Stimulated activated CD8-positive, alpha-beta memory T cell treated with anti-CD3 and anti-CD28 coated beads, Interleukin-4, amount 100 ng/mL, for 4 hours (primary cell): ENCODE measurements at places on chromosomes 1 and 21.

GRCh38 chr1:8427493-8427892 is 109.6 kb downstream of the SLC45A1 start:
- no peak for DNase-seq

- no peak for DNase-seq
Observed at GRCh38 chr1:7942214-7942921, 1.7 kb upstream of the TNFRSF9 start.

DNA sequence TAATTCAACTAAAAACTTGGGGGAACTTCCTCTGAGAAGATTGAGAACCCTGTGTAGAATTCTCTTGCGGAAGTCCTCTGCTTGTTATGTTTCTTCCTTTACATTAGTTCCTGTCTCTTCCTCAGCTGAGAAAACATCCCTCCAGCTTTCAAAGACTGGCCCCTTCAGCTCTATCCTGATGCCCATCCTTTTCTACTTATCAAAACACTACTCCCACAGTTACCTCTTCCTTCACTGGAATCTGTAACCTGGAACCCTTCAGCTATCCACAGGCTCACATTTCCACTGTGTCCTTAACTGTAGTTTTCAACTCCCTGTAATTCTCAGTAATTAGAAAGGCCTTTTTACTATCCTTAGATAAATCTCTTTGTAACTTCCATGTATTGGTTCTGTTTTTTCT is 6.0 kb upstream of the DEDD start:
- no peak for DNase-seq

GRCh38 chr1:242754125-242754524 is 229.6 kb upstream of the PLD5 start:
- no peak for DNase-seq

DNA sequence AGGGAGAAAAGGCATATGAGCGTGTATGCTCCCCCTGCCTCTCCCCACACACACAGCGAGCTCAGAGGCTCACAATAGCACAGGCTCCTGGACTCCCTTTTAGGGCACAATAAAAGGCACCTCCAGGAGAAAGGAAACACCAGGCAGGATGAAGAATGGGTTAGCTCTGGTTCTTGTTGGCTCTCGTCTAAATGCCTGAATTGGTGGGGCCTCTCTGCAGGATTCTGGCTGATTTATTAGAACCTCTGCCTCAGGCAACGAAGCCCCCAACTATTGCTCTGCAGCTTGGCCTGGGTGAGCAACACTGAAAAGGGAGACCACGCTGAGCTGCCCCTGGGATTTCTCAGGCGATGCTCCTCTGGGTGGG is 590.9 kb upstream of the PLXNA2 start:
- DNase-seq, result no peak

DNA sequence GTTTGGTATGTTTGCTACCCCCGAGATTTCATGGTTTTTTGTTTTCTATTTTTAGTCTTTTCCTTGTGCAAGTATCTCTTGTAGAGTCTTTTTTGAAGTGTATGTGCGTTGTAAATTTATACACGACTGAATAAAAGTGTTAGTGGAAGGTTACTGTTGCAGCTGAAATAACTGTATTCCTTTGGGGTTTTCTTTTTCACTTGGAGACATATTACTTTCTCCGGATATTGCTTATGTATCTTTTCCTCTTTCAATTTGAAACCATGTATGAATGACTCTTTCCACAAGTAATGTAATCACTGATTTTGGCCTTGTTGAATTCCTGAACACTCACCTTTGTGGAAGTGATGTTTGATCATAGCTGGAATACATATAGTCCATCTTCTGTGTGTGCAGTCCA is 956 bp downstream of the URB2 start:
- DNase-seq, result no peak

- no peak for DNase-seq
Observed at GRCh38 chr21:17527711-17528110, 14.9 kb downstream of the CXADR start.

GRCh38 chr1:176949033-176949662 is 215.4 kb downstream of the ASTN1 start:
- no peak for DNase-seq

DNA sequence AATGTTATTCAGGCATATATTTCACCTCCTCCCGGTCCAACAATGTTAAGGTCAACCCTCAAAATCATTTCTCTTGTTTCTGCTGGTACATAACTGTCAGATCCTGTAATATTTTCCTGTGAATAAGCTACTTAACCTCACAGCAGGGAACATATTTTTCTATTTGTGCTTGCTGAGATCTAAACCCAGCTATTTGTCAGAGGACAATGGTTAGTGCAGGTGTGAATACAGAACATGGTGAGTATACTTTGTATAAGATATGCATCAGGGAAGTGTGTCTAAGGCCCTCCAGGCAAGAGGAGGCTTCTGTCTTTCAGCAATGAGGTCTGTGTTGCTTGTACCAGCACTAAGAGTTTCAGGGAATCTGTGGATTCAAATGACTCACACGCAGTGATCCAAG is 970.6 kb downstream of the NCAM2 start:
- DNase-seq, result no peak

- no peak for DNase-seq
Observed at GRCh38 chr1:151993084-151993733, 450 bp downstream of the S100A10 start.

GRCh38 chr1:153506831-153507413 is 28.9 kb downstream of the S100A6 start:
- no peak for DNase-seq

- DNase-seq, result no peak
Observed at GRCh38 chr1:96721053-96721415, 550 bp upstream of the PTBP2 start.

DNA sequence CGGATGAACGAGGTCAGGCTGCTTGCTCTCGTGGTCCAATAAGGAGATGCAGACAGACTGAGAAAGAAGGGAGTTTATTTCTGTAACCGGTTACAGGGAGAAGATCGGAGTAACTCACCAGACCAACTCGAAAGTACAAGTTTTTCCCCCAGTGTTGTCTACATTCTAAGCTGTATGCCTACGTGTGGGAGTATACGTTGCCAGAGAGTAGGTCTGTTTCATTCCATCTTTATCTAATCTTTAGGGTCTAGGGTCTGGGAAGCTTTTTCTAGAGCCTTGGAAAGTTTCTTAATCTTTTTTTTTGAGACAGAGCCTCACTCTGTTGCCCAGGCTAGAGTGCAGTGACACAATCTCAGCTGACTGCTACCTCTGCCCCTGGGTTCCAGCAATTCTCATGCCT is 4.7 kb upstream of the PADI1 start:
- DNase-seq, result no peak

- DNase-seq, result peak; percentile 46
Observed at GRCh38 chr1:25820247-25821111, 725 bp downstream of the MTFR1L start.

- no peak for DNase-seq
Observed at GRCh38 chr1:69852151-69852550, 284.4 kb downstream of the LRRC7 start.

GRCh38 chr1:168717906-168718891 is 10.8 kb downstream of the DPT start:
- DNase-seq, result no peak

DNA sequence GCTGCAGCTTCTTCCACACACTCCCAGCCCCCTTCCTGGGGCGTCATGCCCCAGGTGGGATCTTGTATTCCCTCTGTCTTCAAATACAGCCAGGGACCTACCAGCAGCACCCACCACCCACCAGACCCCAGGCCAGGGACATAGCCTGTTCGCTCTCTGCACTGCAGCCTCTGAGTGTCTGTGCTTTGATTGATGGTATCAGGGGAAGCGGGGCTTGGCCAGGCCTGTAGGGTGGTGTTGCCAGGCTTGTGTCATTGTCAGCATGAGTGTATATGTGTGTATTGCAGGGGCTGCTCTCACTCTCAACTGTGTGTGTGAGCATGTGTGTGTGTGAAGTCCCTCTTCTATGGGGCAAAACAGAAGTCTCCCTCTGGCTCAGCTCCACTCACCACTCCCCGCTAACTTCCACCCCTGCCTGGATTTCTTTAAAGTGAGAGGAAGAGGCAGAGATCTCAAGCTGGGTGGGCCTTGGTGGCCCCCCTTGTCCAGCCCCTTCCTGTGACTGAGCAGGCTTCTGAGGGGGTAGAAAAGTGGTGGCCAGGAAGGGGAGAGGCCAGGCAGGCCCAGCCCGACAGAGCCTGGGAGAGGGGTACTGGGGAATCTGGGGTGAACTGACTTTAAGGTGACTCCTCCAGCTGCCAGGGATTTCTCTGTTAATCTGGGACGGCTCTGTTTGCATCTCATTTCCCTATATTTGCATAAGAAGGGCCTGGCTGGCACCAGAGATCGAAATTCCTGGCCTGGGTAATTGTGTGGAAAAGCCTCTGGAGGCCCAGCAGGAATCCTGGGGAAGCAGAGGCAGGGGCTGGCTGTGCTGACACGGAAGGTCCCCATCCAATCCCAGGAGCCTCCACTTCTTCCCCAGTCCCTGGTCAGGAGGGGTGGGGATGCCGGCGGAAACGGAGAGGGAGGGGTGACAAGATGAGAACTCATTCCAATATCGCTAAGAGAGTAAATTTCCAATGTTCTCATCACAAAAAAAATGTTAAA is 18.6 kb upstream of the ADGRB2 start:
- DNase-seq, result no peak

DNA sequence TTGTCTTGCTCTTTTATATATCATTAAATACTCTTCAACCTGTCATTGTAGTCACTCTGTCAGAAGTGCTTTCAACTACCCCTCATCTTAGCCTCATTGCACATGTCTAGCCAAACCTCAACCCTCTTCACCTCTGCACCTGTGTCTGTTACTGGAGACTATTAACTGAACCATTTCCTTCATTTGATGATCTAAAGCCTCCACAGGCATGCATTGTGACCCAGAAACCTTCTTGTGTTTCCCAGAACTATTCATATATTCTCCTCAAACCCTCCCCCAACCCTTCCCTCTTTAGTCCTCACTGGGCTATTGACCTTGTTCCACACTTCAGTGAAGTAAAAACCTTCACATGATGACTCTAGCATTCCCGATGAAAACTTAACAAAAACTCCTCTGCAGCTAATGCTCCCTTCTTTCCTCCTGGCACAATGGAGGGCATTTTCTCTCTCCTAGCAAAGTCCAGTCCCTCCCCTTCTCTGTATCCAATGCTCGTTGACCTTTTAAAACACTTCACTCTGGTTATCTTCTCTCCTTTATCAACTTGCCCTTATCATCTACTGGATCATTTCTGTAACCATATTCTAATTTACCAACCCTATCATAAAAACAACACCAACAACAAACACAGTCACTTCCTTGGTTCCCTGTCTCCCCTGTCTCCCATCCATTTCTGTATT is 86.1 kb downstream of the BACH1 start:
- no peak for DNase-seq

DNA sequence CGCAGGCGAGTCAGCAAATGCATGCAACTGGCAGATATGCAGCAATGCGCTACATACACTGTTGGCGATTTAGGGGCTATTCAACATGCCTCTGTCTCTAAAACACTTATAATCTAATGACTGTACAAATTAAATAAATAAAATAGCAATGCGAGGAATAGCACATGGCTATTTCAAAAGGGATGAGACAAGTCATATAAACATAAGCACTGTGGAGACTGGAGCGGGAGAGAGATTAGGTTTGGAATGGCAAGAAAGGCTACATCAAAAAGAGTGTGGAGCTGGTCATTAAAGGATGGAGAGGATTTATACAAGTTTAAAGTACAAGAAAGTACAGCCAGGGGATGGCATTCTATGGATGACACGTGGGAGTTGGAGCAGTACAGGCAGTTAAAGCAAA is 523.5 kb upstream of the CAMK1G start:
- DNase-seq, result no peak
